Stimulated activated memory B cell treated with anti-CD40 and anti-IgM and Interleukin-4, amounts not matched to agents 10 μg/mL and 1 μg/mL and 100 μg/mL, for 72 hours (primary cell): ENCODE measurements at places on chromosomes 5 and 9.
A peak's percentile ranks its signal among the peaks of the same experiment; 100 is the strongest.

DNA sequence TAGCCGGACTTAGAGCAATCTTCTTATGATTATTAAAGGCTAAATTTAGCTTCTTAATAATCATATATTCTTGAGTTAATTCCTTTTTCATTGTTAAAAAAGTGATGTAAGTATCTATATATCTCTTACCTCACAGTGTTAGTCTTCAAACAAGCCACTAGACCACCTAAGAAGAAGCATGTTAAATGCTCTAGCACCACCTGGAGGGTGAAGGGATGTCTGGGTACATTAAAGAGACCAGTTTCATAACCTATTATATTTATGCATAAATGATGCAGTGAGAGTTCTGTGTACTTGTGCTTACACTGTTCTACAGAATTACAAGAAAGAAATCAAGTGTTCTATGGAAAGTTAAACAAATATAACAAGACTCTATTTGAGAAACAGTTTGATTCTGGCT, 55.9 kb upstream of the SLCO6A1 start:
- no peak for ATAC-seq

DNA sequence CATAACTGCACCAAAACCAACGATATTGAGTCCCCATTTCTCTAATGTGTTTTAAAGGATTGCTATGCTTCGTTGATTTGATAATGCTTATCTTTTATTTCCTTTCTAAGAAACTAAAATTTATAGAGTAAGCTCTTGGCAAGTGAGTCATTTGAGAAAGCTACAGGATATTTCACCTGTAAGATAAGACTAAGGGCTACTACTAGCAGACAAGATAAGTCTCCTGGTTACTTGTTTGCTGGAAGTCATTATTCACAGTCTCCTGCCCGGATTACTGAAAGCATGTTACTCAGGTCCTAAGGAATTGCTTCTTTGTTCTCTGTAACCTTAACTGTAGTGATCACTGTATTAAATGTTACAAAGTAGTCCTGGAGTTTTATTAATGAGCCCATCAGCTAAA, 315.9 kb upstream of the RASA1 start:
- no peak for ATAC-seq

DNA sequence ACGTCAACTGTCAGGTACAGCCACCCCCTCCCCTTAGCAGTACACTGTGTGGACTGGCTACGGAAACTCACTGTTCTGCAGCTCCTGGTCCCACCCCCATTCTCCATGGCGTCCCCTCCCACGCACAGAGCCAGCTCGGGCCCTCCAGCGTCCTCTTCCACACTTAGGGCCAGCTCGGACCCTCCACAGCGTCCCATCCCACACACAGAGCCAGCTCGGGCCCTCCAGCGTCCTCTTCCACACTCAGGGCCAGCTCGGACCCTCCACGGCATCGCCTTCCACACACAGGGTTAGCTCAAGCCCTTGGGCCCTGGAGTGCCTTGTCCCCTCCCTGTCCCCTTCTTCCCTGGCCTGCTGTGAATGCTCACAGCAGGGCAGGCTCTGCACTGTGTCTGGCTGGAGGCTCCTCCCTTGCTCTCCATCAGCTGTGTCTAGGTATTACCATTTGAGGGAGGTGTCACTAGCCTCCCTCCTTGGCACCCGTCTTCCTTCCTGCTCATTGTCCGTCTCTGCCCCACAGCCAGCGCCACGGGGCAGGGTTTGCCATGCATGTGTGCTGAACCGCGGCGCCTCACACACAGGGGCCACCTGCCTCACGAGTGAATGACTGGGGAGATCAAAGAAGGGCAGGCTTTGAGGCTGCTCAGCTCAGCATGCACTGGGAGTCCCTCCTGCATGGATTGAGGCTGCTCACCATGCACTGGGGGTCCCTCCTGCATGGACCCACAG, 78.5 kb upstream of the CACNA1B start:
- ATAC-seq, result no peak

GRCh38 chr9:123112015-123112975, 78.8 kb downstream of the GPR21 start:
- no peak for ATAC-seq

GRCh38 chr5:72439192-72439591, 68.0 kb downstream of the ZNF366 start:
- ATAC-seq, result no peak

- ATAC-seq, result no peak
Measured at GRCh38 chr9:2418619-2419018, 203.0 kb upstream of the VLDLR start.

DNA sequence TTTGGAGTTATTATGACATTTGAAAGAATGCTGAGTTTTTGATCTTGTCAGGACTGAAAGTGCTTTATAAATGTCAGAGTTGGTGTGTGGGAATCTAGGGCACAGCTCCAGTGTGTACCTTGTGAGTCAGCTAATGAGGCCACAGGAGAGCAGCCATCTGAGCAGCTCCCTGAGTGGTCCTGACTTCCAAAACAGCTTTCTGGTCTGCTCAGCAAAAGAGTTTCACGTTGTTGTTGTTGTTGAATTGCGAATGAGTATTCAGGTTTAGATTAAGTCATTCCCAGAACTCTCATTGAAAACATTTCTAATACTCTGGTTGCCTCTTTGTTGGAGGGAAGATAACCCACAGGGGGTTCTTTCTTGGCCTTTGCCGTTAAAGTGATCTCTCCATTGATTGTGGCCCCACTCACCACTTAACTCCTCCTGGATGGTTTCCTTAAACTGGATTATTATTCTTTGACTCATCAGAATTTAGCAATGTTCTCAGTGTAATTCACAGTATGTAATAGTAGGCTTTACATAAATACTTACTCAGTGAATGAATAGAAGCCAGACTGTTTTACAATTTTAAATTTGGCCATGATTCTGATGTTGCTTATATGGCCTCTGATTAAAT, 125.1 kb upstream of the SGCD start:
- ATAC-seq, result no peak

GRCh38 chr5:149217096-149217802, 54.4 kb upstream of the AFAP1L1 start:
- no peak for ATAC-seq

GRCh38 chr9:127910613-127911205, 6.1 kb downstream of the ST6GALNAC4 start:
- ATAC-seq, result no peak

GRCh38 chr9:35606138-35606504, 1.1 kb downstream of the TESK1 start:
- no peak for ATAC-seq

GRCh38 chr9:116855881-116856662, 169.0 kb downstream of the TRIM32 start:
- ATAC-seq, result no peak

DNA sequence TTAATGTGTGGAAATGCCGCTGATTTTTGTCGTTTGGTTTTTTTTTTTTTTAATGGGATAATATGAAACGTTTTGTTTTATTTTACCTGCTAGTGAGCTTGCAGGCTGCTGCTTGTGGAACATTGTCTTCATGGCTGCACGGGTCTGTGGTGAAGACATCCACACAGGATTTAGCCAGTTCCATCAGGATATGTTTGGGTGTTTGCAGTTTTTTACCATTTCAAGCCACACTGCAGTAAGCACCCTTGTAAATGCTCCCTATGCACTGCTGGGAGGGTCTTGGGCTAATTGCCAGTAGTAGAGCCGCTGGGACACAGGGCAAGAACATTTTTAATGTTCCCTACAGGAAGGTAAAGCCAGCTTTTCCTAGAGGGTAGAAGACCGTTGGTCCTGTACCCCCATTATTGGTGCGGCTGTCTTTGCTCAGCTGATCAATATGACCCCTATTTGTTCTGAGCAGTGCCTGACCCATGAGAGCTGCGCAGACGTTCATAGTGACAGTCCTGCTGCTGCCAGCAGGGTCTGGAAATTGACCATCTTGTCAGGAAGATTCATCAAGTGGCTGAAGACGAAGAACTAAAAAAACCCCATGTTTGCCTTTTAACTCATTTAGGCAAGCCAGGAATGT, 20.5 kb upstream of the EEIG1 start:
- no peak for ATAC-seq

- ATAC-seq, result peak; percentile 24
Measured at GRCh38 chr5:11904265-11904906, at the start of gene CTNND2. TSS of gene CTNND2 (minus strand) at chr5:11904446. CDS start at chr5:11903853, 593 bp downstream.

- ATAC-seq, result no peak
Measured at GRCh38 chr5:180201051-180201987, 7.7 kb downstream of the RASGEF1C start.

- no peak for ATAC-seq
Measured at GRCh38 chr5:32710550-32711361, at the start of gene NPR3. TSS of gene NPR3 (plus strand) at chr5:32711321. CDS start at chr5:32711777, 456 bp downstream.

DNA sequence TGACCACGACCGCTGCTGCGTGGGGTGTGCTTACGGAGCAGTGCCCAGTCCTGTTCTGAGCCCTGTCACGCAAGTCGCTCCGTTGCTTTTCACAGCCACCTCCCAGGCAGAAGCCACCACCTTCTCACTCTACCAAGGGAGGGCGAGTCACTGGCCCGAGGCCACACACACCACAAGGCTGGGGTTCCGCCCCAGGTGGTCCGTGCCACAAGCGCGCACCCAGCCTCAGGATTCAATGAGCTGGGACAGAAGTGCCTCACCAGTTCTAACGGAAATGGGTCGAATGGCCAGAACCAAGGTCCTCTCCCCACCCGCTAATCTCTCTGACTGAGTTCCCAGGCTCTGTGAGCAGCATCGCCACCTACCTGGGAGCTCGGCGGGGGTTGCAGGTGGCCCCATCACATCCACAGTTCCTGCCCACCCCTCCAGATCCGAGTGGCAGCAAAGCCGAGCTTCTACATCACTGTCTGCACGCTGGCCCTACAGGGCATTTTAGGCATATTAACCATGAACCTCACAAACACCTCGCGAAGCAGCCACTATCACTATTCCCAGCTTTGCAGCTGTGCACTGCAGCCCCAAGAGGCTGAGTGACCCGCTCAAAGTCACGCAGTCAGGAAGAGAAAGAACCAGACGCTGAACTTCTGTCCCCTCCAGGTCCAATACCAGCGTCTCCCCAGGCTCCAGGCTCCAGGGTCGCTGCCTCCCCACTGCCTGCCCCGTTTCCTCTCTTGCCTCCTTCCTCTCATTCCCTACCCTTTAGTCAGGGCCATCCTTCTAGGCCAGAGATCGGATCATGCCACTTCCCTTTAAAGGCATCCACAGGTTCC, 92.1 kb upstream of the PHYKPL start:
- ATAC-seq, result peak; percentile 93

DNA sequence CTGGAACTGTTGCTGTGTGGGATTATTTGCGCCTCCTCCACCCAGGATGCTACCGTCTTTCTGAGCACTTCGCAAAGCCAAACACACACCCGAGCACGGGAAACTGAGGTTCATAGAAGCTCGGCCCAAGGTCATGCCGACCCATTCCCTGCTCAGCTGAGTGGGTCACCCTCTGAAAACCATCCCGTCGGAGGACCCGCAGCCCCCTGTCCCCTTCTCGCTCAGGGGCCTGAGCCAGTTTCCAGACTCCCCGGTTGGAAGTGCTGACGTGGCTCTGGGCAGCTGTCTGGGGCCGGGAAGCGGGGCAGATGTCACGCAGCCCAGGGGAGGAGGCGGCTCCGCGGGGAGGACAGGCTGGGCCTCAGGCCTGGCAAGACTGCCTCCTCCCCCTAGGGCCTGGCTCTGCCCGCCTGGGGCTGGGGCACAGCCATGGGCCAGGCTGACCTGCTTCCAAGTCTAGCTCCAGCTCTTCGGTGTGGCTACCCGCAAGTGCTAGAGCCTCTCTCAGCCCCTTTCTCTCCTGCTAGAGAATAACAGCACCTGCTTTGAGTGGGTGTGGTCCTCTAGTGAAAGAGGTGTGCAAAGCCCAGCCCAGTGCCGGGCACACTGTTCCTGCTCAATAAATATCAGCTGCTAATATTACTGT, 9.9 kb upstream of the CXXC5 start:
- ATAC-seq, result peak; percentile 63

GRCh38 chr9:136791516-136792276, 552 bp downstream of the TMEM141 start:
- ATAC-seq, result peak; percentile 26

DNA sequence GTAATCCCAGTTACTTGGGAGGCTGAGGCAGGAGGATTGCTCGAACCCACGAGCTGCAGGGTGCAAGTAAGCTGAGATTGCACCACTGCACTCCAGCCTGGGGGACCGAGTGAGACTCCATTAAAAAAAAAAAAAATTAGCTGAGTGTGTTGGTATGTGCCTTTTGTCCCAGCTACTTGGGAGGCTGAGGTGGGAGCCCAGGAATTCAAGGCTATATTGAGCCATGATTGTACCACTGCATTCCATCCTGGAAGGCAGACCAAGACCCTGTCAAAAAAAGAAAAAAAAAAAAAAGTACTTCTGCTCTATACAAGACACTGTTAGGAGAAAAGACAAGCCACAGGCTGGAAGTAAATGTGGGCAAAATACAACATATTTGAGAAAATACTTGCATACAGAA, 68.5 kb upstream of the FBXW11 start:
- no peak for ATAC-seq

GRCh38 chr9:91100878-91101450, 260.8 kb downstream of the AUH start:
- no peak for ATAC-seq

GRCh38 chr5:60997721-60998120, 52.7 kb downstream of the NDUFAF2 start:
- ATAC-seq, result no peak

- ATAC-seq, result no peak
Measured at GRCh38 chr5:61623401-61624069, 291.5 kb downstream of the ZSWIM6 start.

DNA sequence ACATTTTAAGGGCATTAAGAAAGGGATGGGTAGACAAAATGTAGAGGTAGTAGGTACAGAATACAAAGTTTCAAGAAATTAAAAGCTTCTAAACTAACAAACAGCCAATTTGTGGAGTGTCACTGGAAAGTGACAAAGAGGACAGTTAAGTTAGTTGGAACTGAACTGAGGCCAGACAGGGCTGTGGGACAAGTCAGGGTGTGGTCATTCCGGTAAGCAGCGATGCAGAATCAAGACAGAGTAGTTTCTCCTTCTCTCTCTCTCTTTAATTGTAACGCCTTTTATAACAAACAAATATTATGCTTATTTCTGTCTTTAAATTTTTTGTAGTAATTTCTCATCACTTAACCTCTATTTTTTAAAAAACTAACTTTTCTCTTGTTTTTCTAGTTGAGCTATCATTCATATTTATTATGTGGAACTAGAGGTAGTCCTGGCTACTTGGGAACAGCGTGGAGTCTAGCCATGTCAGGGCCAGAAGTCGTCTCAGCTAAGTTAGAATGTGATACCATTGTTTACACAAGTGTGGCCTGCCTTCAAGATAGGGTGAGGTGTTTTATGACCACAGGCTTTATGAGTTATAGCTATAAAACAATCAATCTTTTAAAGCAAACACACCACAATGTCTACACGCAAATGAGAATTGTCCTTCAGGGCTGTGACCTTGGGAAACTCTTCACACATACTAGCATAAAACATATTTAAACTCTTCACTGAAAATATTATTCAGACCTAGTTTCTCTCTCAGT, 115.3 kb upstream of the CDKN2B start:
- ATAC-seq, result no peak
